GM23338 (cell line): ENCODE measurements at places on chromosomes 5 and 9. TPM values are rescaled to one million over a fixed set of nuclear protein-coding genes. Genes with fewer than 3 reads are reported as not detected.
A peak's percentile ranks its signal among the peaks of the same experiment; 100 is the strongest.

The COL23A1 gene
- 4.8 and 6.6 TPM in 2 replicates for polyA plus RNA-seq

The FIBCD1 gene
- polyA plus RNA-seq = 5.6 and 9.0 TPM in 2 replicates

The SCGB3A2 gene
- polyA plus RNA-seq = 251 and 256 TPM in 2 replicates

DNA sequence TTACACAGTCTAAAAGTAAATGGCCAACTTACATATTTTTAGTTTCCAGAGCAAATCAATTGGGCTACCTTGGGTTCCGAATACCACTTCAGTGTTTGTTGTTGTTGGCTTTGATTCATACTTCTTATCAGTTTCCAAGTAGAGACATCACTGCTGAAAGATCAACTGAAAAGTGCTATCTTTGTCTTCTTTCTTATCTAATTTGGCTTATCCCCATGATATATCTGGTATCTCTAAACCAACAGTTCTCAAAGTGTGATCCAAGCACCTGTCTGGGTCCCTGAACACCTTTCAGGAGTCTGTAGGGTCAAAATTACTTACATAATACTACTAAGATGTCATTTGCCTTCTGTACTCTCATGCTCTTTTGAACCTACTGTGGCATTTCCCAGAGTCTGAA is 200.0 kb downstream of the PARP8 start:
- DNase-seq = no peak

- no peak for DNase-seq
Observed at GRCh38 chr5:53537711-53538110, 22.7 kb upstream of the NDUFS4 start.

DNA sequence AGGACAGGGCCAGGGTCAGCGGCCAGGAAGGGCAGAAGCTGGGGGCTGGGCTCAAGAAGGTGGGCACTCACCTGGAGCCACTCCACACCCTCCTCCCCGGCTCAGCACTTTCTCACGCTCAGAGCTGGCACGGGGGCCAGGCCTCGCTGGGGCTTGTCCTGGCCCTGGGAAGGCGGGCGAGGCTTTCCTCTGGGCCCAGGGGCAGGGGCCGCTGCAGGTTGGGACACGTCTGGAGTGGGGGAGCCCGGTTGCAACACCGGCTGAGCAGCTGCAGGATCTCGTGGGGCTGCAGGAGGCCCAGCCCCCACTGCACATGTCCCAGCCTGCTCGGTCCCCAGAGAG is 38.9 kb upstream of the EGFL7 start:
- no peak for DNase-seq

DNA sequence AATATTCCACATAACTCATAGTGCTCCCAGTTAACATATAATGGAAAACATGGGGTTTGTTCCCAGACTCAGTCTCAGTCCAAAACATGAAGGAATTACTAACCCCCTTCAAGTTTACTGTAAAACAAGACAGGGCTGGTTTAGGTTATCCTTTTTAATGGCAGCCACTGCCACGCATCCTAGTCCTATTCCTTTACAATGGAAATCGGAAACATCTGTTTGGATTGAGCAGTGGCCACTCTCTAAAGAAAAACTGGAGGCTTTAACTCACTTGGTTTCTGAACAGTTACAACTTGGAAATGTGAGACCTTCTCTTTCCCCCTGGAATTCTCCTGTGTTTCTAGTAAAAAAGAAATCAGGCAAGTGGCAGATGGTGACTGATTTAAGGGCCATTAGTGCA is 609.9 kb upstream of the ACO1 start:
- DNase-seq = no peak

- DNase-seq = peak; percentile 58
Observed at GRCh38 chr5:91956738-91957137, 573.6 kb upstream of the ARRDC3 start.

- DNase-seq = no peak
Observed at GRCh38 chr9:38289236-38289865, 103.2 kb upstream of the ALDH1B1 start.

- DNase-seq = no peak
Observed at GRCh38 chr5:53932351-53932750, 371.9 kb downstream of the NDUFS4 start.

DNA sequence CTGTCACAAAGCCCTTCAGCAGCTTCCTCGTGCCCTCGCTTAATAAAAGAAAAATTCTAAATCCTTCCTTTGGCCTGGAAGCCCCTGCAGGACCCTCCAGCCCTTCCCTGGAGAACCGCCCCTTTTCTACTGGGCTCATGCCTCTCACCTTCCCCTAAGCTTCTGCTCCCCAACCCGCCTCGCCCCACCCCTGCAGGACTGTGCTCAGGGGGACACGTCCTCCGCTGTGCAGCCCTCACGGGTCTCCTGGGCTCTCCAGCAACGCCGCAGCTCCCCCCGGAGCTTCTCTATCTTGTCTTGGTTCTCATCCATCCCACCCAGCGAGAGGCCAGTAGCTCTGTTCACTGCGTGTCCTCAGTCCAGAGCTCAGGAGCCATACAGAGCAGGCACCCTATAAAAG is 65.6 kb upstream of the SARDH start:
- DNase-seq = no peak

DNA sequence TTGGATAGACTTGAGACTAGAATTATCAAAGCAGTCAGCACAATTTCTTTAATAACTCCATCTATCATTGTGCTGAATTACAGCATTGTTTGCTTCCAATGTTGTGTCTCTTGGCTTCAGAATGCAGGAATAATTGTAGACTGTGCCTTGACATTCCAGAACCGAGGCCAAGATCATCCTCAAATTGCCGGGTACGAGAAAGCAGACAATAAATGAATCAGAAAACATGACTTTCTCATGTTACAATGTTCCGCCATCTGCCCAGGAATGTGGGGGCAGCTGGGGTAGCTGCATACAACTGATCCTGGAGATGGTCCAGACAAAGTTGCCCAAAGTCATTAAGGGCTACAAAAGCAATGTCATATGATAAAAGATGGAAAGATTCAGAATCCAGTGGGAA is 206.2 kb upstream of the SGCD start:
- DNase-seq = no peak

- peak; percentile 77 for DNase-seq
Observed at GRCh38 chr9:122370869-122371755, at the start of gene PTGS1. TSS of gene PTGS1 (plus strand) at chr9:122371024. CDS start at chr9:122371085, 61 bp downstream.

GRCh38 chr5:11013793-11014192 is 252.8 kb upstream of the DAP start:
- DNase-seq = no peak
